Caudate nucleus (tissue), 63 donors: ENCODE measurements at places on chromosomes 6 and 20.

DNA sequence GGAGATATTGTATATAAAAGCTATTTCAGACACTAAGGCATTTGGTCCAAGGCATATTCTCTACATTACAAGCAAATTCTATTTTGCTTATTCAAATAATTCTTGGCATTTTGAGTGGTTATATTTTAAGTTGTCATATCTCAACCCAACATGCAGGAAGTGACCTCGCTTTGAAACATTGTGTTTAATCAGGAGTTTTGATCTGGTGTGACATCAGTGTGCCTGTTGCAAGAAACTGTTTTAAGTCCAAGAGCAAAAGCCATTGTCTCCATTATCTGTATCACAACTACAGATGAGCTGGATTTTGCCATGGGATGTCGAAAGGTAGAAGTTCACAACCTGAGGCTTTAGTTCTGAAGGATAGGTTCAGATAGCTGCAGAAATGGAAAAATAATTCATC is 509.9 kb upstream of the ID4 start:
- no peak for DNase-seq

GRCh38 chr6:132964868-132965382 is 150.6 kb downstream of the RPS12 start:
- no peak for DNase-seq

DNA sequence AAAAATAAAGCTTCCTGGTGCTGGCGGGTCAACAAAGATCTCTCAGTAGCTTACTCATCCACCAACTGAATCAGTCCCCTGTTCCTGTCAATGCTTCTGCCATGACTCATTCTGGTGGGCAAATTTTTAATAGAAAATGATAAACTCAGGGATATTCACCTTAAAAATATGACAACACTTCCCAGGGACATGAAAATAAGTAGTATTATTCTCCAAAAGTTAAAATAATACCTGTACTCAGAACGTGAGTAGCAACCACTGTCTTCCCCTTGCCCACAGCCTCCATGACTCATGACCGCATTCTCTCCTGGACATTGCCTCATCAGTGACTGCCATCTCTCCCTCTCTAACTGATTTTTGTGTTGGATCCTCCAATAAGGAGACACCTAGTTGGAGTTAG is 552.3 kb downstream of the KIF16B start:
- DNase-seq: no peak

GRCh38 chr6:164507206-164507940 is 802.0 kb downstream of the C6orf118 start:
- DNase-seq: no peak

GRCh38 chr6:54988576-54988975 is 142.0 kb downstream of the FAM83B start:
- no peak for DNase-seq

DNA sequence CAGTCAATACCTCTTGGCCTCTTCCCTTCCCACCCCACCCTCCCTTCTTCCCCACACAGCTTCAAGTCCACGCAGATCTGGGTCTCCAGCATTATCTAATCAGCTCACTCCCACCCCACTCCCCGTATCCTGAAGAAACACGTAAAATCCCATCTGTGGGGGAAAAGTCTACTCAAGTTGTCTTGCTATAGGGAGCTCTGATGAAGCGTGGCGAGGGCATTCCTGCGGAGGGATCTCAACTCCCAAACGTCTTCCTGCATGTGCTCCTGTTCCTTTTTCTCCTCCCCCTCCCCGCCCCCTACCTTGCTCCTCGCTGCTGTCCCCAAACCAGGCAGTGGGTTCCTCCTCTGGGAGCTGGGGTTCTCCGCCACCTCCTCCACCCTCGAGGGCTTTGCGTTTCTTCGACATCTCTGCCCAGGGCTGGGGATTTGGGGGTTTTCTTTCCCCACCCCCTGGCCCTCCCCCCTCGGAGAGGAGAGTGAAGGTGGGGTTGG is 181.8 kb downstream of the TBXT start:
- DNase-seq: peak; percentile 55

DNA sequence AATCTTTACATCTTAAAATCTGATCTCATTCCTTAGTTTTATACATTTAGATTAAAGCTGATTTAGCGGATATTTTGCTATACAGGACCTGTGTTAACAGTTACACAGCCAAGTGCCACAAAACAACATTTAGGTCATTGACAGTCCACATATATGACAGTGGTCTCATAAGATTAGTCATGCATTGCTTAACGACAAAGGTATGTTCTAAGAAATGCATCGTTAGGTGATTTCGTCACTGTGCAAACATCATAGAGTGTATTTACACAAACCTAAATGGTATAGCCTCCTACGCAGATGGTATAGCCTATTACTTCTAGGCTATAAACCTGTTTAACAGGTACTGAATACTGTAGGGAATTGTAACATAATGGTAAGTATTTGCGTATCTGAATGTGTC is 21.6 kb downstream of the ADGRG6 start:
- DNase-seq: no peak

DNA sequence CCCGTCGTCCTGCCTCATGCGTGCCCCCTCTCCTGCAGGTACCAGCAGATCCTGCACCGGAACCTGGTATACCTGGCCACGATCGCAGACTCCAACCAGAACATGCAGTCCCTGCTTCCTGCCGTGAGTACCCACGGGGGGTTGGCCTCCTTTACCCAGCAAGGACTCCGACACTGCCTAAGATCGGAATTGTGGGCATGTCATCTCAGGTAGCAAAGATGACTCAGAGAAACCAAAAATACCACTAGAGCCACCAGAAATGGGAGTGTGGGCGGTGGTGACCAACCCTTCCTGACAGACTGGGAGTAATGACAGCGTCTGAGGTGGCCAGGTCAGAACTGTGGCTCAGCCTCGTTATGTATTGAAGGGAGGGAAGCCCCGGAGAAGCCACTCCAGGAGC is 16.3 kb downstream of the SS18L1 start:
- peak; percentile 5 for DNase-seq

DNA sequence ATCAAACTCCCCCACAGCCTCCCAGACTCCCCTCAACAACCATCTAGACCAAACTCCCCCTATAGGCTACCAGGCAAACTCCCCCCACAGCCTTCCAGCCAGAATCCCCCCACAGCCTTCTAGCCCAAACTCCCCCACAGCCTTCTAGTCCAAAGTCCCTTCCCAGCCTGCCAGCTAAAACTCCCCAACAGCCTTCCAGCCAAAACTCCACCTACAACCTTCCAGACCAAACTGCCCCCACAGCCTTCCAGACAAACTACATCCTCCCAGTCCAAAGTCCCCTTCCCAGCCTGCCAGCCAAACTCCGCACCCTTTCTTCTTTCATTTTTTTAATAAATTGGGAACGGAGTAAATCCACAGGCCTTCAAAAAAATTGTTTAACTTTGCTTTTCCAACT is 37.4 kb upstream of the SYNDIG1 start:
- DNase-seq: no peak

DNA sequence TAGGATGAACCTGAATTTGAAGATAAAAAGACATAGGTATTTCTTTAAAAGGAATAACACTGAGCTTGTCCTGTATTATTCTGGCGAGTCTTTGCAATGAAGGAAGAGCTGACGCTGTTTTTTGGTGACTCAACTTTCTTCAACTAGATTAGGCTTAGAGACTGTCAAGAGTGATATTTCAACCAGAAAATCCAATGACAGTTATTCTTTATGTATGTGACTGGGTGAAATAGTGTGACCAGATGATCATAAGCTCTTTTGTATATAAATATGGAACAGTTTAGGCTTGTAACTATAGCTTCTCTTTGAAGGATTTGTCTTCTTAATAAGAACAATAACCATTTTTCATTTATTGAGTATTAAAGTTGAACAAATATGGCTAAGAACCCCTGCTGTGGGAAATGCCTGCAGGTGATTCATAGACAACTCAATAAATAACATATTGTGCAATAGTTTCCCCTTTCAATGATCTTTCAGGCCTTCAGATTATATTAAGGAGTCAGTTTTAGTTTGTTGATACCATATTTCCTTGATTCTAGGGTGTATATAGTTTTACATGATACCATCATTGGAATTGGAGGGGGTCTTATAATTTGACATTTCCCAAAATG is 265.6 kb upstream of the JAG1 start:
- no peak for DNase-seq

DNA sequence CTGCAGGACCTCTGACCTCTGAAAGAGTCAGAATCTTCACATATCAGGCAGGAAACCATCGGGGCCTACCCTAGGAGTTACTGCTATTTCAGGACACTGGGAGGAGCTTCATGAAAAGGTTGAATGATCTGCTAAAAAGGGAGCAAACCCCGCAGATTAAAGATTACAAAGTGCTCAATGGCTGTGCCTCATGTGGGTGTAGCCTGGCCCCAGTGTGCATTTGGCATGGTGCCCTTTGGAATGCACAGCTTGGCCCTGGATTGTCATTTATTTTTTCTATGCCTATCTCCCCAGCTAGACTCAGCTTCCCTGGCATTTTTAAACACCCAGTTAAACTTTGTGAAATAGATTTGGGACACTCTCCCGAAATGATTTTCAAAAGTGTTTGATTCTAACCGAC is 368.5 kb upstream of the SPTLC3 start:
- DNase-seq: no peak

DNA sequence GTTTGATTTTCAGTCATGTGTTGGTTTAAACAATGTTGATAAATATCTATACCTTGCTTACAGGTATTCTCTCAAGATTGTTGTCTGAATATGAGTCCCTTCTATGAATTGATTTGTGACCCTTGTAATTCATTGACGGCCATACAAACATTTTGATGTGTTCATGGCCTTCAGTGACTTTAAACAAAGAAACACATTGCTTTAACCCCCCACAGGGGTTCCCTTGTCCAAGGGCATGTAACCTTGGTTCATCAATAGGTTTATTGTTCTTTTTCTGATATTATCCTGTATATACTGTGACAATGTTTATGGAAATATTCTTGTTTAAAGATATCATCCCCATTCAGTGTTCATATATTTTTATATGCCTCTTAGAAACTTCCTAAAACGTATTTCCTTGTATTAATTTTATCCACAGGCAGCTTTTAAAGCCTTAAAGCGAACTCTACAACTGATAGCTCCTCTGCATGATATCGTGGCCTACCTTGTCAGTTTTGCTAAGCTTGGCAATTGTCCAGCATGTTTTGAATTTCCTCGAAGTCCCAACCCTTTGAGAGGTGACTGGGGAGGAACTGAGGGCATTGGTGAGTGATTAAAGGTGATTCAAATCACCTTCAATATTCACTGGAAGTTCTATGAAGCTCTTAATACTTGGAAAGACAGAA is 87.0 kb downstream of the CD164 start:
- DNase-seq: no peak

DNA sequence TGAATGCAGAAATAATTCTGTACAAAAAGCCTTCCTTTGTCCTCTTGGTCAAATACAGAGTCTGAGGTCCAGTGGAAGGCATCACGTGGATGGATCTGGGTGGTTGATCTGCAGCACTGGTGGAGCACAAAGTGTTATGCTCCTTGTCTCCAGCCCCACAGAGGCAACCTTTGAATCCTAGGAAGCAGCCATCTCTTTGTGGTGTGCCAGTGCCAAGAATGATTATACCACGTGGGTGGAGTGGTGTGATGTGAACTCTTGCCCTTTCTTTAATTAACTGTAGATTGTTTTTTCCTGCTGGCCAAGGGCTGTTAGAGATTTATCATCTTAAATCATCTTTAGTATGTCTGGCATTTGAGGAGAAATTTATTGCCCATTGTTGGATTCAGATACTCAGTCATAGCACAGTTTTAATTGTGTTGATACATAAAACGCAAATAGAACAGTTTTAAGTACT is 31.1 kb downstream of the NCOA7 start:
- peak; percentile 24 for DNase-seq

- no peak for DNase-seq
These were observed 36.0 kb upstream of the FOXA2 start for GRCh38 chr20:22620342-22620741.
